ENCODE measurements at places on chromosomes 5 and 9.

- DNase-seq, result no peak
Measured at GRCh38 chr5:142390334-142390733, 65.5 kb upstream of the SPRY4 start.

DNA sequence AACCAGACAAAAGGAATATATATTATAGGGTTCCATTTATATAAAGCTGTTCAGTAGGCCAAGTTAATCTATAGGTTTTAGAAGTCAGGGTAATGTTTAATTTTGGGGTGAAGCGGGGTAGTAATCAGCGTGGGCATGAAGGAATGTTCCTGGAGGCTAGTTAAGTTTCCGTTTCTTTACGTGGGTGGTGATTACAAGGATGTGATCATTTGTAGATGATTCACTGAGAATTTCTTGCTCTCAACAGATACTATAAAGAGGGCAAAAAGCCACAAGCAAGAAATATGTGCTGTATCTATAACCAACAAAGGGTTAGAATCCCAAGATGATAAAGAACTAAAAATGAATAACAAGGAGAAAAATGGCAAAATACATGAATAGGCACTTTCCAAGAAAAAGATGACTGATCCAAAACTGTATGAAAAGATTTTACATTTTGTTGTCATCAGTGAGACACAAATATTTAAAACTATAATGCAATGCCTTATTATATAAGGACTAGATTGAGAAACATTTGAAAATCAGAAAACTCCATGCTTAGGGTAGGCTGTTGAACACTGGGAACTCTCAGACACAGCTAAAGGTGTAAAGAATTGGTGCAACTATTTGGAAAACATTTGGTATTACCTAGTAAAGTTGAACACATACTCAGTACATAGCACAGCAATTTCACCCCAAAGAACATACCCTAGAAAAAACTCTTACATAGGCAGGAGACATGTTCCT is 224.3 kb upstream of the S1PR3 start:
- no peak for DNase-seq

DNA sequence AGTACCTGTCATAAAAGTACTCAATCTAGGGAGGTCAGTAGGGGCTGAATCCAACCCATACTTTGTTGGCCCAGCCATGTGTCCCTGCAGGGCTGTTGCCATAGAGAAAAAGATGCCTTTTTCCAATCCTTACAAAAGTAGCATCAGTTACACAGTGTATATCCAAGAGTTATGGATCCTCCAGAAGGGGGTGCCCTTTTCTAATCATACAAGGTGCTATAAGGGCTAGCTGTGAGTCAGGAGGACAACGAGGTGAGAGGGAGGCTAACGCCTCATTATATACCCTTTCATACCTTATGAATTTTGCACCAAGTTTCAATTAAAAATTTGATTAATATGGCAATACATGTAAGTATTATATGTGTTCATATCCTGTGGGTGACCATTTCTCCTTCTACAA is 4.8 kb downstream of the KIAA0825 start:
- DNase-seq, result no peak

DNA sequence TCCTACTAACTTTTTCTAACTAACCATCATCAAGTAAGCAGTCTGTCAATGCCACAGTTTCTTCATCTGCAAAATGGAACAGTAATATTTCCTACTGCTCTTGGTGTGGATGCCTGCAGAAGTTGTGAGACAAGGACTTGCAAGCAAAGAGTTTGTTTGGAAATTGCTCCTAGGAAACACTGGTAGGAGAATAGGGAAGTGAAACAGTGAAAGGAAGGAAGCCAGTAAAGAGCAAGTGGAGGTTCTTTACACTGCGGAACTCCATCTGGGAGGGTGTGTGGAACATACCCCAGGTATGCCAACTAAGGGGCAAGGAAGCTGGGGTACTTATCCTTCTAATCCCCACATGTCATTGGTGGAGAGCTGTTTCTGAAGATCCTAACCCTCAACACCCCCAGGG is 119.9 kb downstream of the FOXD1 start:
- no peak for DNase-seq

DNA sequence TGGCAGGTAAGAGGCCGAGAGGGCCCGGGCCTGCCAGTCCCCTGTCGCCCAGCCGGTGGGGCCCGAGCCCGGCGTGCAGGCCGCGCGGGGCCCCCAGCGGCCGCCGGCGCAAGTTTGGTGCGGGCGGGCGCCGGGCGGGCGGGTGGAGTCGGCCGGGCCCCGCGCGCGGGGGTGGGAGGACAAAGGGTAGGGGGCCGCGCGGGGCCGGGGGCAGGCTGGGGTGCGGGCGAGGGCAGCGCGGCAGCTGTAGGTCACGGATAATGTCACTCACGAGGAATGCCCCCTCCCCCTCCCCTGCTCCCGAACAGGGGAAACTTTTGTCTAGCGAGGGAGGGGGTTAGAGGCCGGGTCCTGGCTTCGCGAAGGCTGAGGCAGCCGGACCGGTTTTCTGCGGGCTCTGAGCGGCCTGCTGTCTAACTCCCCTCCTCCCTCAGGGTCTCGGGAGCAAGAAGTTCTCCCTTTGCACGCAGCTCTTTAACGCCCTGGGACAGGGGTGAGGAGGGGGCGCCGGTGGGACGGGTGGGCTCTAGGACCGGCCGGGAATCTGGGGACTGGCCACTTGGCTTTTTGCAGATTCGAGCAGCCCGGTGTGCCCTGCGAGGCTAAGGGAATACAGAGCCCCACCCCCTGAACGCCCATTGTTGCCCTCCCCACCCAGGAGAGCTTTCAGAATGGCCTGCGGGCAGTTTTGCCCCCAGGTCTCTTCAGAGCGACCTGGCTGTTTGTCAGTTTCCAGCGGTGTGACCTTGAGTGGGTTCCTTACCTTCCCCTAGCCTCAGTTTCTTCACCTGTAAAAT is 21.3 kb upstream of the NDST1 start:
- peak; percentile 76 for DNase-seq

DNA sequence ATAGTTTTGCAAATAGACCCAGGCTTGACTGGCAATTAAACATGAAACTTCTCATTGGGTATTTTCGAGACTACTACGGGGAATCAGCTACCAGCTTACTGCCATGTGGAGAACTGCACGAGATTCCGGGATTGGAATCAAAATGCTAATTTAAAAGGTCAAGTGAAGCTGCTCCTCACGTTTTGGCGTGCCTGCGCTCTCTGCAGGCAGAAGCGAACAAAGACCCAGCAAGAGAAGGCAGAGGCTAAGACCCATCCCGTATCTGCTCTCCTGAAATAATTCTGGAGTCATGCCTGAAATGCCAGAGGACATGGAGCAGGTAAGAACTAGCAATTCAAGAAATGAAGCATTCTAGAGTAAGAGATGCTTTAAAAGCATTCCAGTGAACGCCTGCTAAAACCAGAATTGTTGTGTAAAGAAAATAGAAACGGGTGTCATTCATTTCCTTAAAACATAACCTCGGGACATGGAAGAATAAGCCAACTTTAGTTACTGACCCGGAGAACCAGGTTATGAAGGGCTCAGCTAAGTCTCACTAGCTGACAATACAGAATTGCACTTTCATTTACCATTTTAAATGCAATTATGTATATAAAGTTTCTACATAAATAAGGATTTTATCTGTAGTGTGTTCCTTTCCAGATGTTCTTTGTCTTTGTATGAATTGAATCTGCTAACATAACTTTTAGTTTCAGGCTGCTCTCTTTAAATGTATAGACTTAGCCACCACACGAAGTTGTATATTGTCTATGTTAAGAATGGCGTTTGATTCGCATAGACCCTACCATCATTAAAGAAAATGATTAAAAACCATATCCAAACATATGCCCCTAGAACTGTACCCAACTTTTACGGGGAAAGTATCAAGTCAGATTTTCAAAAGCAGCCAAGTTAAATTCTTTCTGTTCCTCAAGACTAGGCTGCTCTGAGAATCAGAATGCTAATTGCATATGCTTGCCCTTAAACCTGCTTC is 2.0 kb upstream of the MAT2B start:
- DNase-seq, result peak; percentile 39

DNA sequence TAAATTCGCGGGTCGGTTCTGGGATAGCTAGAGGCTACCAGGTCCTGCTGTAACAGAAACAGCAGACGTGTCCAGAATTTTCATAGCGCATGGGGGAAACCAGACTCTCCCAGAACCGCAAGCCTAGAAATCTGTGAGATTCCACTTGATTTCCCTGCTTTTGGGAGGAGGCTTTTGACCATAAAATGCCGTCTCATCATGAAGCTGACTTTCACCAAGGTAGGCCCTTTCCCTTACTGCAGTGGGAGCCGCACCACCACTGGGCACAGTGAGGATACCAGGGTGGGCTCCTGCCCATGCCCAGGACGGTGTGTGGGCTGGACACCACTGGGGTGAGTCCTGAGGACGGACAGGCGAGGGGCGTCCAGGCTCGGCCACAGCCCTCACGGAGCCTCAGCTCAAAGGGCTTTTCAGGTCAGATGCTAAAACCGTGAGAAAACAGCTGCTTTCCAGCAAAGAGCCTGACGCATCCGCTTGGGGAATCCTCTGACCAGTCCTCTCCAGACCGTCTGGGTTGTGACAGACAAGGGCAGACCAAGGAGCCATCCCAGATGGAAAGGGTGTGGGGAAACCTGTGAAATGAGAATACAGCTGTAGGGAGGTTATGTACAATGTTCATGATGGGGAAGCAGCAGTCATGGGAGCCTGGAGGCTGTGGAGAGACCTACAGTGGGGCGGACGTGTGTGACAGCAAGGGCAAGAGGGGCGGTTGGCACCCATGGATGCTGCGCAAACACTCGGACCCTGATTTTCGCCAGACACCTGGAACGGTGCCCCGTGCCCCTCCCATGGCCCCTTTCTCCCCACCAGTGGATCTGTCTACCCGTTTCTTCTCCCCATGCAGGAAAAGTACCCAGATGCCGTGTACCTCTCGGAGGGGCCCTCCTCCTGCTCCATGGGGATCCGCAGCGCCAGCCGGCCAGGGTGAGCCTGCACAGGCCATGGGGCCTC is 59.2 kb downstream of the IPPK start:
- DNase-seq, result no peak

DNA sequence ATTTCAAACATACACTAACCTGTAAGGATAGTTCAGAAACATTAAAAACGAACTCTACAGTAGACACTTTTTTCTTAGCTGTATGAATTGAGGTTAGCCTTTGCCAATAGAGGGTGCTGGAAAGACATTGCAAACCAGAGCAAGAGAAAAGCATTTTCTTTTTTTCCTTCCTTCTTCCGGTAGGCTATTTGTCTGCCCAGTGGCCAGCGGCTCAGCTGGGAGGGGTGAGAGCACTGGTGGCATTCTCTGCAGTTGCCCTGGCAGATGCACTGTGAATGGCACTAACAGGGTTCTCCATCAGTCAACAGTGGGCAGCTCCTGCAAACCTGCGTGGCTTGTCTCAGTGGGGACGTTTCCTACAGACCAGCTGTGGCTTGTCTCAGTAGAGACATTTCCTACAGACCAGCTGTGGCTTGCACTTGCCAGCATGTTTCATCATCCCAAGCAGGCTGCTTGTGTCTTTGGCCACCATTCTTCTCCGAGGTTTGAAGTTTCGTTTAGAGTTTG is 984.5 kb upstream of the CDH18 start:
- DNase-seq, result peak; percentile 22

DNA sequence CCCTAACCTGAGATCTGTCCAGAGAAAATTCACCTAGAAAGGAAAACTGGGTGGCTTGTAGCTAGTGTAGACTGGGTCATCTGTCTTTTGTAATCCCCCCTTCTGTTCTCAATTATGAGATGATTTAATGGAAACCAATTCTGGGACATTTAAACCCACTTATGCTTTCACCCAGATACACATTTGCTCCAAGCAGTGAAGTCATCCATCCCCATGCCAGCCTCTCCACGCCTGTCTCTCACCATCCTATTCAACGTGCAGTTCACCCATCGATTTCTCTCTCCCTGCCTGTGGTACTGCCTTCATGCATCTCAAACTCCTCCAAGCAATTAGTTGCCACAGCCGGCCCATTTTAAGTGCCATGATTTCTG is 1.8 kb downstream of the PHF19 start:
- no peak for DNase-seq

DNA sequence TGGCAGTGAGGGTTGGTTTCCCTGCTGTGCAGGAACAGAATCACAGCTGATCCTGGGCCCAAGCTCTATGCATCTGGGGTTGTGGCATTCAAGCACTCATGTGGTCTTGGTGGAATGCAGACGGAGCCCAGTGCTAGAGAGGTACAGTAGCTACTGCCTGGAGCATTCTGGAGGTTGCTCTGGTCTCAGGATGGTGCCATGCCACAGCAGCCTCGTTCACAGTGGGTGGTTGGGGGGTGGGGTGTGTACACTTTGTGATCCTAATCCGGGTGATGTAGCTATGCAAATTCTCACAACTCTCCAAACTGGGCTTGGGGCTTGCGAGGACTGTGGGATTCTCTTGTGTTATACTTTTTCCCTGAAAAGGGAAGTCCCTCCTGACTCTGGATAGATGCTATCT is 45.2 kb downstream of the FGD3 start:
- DNase-seq, result no peak

- no peak for DNase-seq
Measured at GRCh38 chr9:113178087-113178486, 27.3 kb downstream of the SLC31A2 start.

DNA sequence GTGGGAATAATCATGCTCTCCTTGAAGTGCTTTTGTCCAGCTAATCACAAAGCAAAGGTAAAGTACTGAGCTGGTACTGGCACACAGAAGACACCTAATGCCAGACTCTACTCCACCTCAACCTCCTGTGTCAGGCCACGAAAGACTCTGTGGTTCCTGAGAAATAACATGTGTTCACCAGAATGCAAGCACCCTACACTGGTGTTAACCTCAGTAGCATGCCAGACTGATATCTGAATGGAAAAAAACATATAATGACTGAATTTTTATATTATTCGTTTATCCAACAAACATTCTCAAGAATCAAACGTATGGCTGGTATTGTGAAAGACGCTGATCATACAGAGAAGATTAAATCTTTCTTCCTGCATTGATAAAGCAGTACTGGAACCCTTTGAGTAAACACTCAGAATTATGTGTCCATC is 97.1 kb upstream of the IFNE start:
- DNase-seq, result no peak

DNA sequence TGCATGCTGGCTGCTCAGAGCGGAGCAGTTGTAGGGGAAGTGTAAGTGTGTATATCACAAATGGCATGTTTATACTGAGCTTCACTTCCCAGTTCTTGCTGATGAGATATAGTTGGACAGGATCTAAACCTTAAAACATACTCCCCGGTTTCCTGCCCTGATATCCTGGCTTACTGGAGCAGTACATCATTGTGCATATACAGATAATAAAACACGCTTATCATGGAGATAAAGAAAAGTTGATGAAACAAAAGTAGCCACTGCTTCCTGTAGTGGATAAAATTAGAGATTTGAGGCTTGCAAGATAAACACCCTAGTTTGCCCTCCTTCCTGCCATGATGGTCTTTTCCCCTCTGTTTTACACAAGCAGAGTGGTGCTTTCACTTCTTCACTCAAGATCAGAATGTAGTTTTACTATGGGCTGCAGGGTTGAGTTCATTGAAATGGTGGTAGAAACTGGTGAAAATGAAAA is 15.0 kb downstream of the NPR3 start:
- DNase-seq, result no peak

- no peak for DNase-seq
Measured at GRCh38 chr9:87181670-87182069, 234.4 kb upstream of the GAS1 start.
